NCI-H187 (cell line): ENCODE measurements at places on chromosomes 4 and X.

- DNase-seq = no peak
Measured at GRCh38 chrX:20144491-20144890, 2.9 kb upstream of the EIF1AX start.

DNA sequence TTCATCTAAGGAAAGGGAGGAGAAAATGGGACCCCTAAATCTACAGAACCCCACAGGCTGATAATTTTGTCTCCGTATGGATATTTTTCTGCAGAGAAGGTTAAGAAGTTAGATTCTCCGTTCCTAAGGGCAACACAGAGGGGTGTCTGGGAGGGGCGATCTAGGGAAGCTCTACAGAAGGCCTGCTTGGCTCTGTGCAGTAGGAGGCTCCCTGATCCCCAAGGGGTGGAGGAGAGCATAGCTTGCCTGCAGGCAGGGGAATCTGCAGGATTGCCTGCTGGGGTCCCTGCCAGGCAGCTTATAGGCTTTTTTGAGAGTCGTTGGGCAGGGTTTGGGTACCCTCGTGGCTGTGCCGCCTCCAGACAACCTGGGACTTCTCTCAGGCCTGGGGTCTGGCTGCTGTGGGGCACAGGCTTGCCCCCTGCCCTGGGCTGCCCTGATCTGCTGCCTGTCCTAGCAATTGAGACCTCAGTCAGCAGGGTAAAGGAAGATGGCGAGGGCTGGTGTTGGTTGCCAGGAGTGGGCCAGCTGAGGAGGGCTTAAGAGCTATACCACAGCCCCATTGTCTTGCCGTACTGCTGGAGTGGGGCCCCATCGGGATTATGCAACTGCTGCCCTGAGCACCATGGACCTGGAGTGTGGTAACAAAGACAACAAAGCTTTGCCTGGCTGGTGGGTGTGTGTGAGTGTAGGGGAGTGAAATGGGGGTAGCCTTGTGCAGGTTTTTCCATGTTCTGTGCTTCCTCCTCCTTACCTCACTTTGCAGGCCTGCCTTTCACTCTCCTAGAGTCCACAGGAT lies 74.1 kb downstream of the EFNB1 start:
- DNase-seq = no peak

GRCh38 chr4:151021637-151022334 lies 6.7 kb upstream of the LRBA start:
- DNase-seq = no peak

DNA sequence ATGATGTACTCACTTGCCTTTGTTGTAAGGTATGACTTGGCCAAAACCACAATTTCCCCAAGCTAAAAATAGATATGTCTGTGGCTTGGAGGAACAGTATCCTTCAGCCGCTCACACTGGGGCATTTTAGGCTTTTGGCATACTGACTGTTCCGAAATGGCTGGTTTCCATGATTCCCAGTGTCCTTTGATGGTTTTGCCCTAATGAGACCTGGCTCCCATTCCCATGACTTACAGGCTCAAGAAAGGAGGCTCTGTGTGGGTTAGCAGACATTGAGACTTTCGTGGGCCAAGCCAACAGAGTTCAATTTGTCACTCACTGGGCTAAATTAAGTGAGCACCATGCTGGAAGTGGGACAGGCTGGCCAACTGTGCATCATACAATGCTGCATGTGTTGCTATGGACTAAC lies 150.6 kb downstream of the CEP135 start:
- DNase-seq = no peak

DNA sequence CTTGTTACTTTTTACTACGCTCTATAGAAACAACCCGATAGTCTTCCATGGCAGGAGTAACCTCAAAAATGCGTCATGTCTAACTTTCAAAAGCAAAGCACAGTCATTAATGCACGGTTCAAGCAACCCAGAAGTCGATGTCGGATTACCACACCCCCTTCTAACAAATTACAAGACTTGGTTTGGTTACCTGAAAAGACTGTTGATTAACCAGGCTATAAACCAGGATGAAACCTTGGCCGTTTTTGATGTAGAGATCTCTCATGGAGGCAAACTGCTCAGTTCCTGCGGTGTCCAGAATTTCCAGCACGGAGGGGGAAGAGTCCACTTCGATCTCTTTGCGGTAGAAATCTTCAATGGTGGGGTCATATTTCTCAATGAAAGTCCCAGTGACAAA lies 2.4 kb downstream of the RAP2C start:
- no peak for DNase-seq

DNA sequence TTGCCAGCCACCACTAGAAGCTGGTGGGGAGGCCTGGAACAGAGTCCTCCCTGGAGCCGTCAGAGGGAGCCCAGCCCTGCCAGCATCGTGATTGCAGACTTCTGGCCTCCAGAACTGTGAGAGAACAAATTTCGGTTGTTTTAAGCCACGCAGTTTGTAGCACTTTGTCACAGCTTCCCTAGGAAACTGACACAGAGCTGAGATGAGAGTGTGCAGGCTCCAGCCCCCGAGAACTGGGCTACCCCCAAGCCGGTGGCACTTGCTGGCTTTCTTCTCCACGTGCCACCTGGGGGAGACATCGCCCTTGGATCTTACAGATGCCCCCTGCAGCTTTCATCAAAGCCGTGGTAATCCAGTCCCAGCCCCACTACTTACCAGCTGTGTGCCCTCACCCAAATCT lies 83.7 kb downstream of the PPP2R2C start:
- no peak for DNase-seq

GRCh38 chr4:1264942-1265341 lies 16.0 kb upstream of the CTBP1 start:
- DNase-seq = no peak

- no peak for DNase-seq
Measured at GRCh38 chr4:188162698-188163097, 23.5 kb downstream of the TRIML1 start.

GRCh38 chr4:14152834-14153519 lies 525.5 kb upstream of the BOD1L1 start:
- DNase-seq = no peak

DNA sequence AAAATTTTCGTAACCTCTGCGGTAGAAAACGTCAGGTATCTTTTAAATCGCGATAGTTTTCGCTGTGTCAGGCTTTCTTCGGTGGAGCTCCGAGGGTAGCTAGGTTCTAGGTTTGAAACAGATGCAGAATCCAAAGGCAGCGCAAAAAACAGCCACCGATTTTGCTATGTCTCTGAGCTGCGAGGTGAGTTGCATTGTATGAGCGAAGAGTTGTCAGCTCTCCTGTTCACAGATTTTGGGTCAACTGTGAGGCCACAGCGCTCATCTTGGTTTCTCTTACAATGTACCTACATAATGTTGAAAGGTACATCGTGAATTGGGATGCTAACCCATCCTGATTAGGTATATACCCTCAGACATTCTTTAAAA lies 486 bp downstream of the CLCN3 start:
- no peak for DNase-seq

- no peak for DNase-seq
Measured at GRCh38 chrX:40108959-40109287, 11.2 kb upstream of the BCOR start.
